ENCODE measurements at places on chromosomes 6 and 20.

DNA sequence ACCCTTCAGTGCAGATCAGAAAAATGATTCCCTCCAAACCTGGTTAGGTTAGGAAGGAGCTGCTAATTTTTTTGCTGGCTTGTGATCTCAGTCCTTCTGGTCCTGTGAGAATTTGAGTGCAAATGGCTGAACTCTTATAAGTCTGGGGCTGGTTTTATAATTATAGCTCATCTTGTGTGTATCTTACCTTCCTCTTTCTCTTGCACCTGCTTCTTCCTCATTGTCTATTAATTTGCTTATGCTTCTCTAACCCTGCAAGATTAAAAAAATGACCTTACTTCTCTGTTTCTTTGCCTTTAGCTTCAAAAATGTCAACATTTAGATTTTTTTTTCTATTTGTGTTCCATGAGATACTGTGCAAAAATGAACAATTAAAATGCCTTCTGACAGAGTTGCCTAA is 576.2 kb downstream of the DHX35 start:
- no peak for DNase-seq

GRCh38 chr6:108686896-108687295 is 126.2 kb downstream of the FOXO3 start:
- DNase-seq: no peak

DNA sequence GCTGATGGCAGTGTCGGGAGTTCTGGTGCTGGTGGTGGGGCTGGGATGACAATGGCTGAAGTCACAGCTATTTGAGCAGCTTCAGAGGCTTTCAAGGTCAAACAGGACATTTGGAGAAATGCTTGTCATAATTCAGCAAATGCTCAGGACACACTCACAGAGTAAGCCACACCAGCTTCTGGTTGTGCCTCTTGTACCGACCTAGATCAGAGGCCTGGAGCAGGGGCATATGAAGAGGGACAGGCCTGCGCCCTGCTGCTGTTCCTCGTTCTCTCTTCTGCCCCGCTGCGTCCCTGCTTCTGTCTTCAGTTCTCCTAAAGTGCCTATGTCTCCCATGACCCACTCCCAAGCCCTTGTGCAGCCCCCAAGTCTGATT is 893 bp upstream of the PGC start:
- no peak for DNase-seq

- DNase-seq: no peak
Observed at GRCh38 chr6:157974341-157974894, 7.2 kb upstream of the SYNJ2 start.

DNA sequence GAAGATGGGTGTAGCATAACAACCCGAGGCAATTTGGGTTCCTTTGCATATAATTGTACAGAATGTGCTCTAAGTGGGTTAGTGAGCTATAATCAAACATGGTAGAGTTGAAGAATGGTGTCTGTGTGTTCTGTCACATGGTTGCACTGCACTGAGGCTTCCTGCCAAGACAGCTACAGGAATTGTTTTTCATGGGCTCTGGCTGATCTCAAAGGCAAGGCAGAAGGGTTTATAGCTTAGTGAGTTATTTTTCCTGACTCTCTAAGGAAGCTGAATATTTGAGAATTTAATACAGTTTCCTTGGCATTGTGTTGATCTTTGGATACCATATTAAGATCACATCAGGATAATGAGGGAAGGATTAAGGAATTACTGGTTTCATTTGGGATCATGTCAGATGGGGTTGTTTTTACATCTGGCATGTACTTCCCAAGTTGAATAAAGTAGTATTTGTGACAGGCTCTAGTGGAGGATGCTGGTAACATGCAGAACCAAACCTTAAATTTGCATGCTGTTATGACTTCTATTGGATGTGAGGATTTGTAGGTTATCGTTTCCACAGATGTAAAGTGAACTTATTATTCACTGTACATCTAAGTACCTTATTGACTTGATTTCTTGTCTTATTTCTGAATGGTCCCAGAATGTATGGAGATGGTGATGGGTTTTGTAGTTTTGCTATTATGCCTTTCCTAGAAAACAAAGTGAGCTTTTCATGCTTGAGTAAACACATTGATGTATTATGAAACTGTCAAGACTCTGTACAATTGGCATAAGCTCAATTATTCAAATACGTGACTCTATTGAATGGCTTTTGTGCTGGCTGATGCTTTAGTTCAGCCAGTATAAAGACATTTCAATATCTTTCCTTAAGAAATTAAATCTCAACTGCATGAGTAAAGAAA is 43.3 kb downstream of the LRRC1 start:
- DNase-seq: no peak

DNA sequence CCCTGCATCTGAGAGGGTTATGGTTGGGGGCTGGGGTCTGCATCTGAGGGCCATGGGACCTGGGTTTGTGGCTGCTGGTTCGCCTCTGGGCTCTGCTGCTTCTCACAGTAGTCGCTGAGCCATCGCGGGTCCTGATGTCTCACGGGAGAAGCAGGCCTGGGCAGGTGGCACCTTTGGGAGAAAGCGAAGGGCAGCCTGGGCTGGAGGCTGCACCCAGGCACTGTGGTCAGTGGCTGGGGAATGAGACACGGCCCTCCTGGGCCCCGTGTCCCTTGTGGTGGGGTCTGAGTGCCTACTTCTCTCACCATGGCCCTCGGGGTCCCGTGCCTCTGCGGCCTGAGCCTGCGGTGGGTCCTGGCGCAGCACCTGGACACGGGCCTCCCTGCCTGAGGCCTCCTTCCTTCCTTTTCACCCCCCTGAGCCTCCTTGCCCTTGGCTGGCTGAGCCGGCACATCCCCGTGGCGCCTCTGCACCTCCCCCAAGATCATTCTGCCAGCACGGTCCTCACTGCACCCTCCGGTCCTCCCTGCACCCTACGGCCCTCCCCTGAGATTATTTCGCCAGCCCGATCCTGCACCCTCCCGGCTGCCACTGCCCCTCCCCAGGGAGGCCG is 206.0 kb downstream of the ERMARD start:
- no peak for DNase-seq

- no peak for DNase-seq
Observed at GRCh38 chr20:40866056-40866455, 162.6 kb upstream of the TOP1 start.

GRCh38 chr20:23205211-23205610 is 119.1 kb upstream of the CD93 start:
- no peak for DNase-seq

DNA sequence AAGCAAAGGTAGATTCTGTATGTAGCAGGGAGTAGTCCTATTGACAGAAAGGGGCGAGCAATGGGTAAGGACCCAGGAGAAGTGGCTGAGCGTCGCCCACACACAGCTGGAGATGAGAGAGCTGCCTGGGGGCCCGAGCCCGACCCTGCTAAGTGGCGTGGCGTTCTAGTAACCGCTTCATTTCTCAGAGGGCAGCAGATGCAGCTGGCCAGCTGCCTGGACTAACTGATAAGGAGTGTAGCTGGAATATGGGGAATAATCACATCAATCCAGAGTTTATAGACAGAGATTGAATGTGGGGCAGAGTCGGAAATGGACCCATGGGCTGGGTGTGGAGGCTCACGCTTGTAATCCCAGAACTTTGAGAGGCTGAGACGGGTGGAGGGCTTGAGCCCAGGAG is 64.4 kb downstream of the EZR start:
- DNase-seq: no peak

GRCh38 chr6:135311446-135312200 is 130.5 kb downstream of the MYB start:
- DNase-seq: no peak

GRCh38 chr20:1317545-1318255 is 11.2 kb downstream of the SDCBP2 start:
- peak; percentile 32 for DNase-seq

- no peak for DNase-seq
Observed at GRCh38 chr6:74075323-74075722, 379.3 kb downstream of the CD109 start.

GRCh38 chr6:16476861-16477260 is 238.5 kb downstream of the GMPR start:
- DNase-seq: no peak

DNA sequence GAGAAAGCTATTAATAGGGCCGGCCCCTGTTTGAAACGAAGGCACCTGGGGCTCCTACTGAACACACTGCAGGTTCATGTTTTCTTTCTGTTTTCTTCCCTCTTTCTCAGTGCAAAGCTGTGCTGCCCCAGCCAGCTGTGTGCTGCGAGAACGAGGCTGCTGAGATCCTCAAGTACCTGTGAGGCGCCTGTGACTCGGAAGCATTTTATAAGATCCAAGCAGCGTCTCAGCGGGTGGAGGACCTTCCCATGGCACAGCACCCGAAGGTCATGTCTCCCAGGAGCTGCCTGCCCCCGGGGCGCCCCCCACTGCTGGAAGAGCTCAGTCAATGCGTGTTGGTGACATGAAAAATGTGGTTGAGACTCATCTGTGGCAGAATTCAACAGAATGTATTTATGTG is 66.3 kb downstream of the SMOC2 start:
- no peak for DNase-seq

DNA sequence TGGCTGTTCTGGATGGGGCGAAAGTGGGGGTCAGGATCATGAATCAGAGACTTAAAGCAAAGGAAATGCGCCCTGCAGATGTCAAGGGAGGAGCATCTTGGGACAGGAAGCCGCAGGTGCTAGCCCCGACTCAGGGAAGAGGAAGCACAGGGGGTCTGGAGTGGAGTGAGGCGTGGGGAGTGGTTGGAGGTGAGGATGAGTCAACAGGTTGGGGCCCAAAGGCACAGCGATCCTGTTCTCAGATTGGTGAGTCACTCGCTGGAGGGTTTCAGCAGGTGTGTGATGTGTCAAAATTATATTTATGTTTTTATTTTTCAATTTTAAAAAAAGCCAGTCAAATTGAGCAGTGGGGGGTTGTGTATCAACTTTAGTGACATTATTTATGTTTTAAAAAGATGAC is 19.0 kb downstream of the PACSIN1 start:
- no peak for DNase-seq

- no peak for DNase-seq
Observed at GRCh38 chr20:44828640-44829039, 18.3 kb upstream of the RIMS4 start.

DNA sequence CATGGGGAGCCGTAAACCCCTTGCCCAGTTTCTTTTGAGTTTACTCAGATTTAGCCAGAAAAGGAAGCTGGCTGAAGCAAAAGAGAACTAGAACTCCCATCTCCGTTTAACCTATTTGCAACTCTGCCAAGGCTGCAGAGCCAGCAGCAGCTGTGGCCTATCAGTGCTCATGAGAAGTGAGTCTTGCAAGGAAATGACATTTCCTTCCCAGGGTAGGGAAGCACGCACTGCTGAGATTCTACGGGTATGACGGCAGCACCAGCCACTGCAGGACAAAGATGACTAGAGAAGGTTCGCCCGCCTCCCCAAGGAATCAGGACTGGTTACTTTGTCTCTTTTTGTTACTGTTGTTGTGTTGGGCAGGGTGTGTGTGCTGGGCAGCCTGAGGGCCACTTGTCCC is 47.6 kb downstream of the PPP1R3G start:
- no peak for DNase-seq

Measured in lung microvascular endothelial cell (primary cell).